ENCODE measurements at places on chromosomes 12 and 14.
A peak's percentile ranks its signal among the peaks of the same experiment; 100 is the strongest.

GRCh38 chr12:112170376-112170775, 45.0 kb downstream of the TRAFD1 start:
- H3K4me1 ChIP-seq = no peaks in the 10 kb centered on the region
- H3K27ac ChIP-seq = no peak overlapping the region
- no peak for DNase-seq
- H3K36me3 ChIP-seq = peaks cover 13% of the 10 kb centered on the region
- H3K27me3 ChIP-seq = no peaks in the 10 kb centered on the region

GRCh38 chr14:25178255-25178654, 128.3 kb upstream of the STXBP6 start:
- H3K27ac ChIP-seq = no peak overlapping the region
- no peak overlapping the region for H3K4me3 ChIP-seq
- no peak for DNase-seq
- no peaks in the 10 kb centered on the region for H3K36me3 ChIP-seq

DNA sequence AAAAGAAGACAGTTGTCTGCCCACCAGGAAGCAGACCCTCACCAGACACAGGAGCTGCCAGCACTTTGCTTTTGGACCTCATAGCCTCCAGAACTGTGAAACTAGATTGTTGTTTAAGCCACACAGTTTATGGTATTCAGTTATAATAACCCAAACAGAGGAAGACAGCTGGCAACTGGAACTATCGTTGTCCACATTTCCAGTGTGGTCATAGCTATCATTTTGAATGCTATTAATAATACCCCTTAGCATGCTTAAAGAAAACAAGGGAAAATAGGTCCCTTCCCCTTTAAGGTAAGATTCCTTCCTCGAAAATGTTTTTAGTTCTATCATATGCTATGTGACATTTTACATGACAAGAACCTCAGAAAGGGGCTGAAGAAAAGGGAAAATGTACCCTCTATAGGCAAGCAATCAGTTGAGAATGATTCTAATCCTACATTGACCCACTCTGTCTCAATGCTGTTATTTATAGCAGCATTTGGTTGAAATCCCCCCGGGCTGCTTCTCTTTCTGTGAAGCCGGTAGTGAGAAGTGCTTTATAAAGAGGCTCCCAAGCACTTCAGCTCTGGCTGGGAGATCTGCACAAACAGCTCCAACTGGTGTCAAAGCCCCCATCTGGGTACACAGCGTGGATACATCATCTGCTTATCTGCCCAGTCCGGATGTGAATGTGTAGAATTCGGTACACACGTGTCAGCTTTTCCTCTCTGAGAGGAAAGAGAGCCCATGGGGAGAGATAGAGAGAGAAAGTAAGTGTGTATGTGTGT, 221.2 kb upstream of the FLRT2 start:
- H3K4me3 ChIP-seq = no peak overlapping the region
- H3K36me3 ChIP-seq = no peaks in the 10 kb centered on the region
- peak overlapping the region; percentile 23 for H3K27ac ChIP-seq
- no peaks in the 10 kb centered on the region for H3K27me3 ChIP-seq
- H3K4me1 ChIP-seq = no peaks in the 10 kb centered on the region

DNA sequence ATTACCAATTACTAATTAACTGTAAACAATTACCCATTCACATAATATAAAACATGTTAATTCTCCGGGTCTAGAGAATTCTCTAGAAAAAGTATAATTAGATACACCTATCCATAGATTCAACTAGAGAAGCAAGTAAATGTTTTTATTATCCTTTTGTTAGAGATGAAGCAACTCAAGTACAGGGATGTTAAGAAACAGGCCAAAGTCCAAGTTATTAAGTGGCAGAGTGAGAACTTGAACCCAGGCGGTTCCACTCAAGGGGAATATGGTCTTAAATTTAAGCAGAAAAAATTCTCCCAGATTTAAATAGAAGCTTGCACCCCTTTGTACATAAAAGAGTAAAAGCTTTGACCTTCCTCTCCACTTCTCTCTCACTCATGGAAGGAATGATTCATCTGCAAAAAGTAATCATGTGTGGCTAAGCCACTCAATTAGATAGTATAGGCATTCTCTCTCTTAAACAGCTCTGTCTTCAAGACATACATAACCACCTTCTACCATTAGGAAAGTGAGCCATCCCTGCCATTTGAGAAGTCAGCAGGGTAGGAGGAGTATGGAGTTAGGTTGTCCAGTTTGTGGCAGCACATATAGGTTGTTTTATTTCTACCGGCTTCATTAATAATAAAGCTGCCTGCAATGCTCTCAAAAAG, 34.1 kb downstream of the ERGIC2 start:
- no peaks in the 10 kb centered on the region for H3K4me1 ChIP-seq
- no peak overlapping the region for H3K4me3 ChIP-seq
- no peaks in the 10 kb centered on the region for H3K27me3 ChIP-seq
- no peak for DNase-seq
- H3K36me3 ChIP-seq = peaks cover 25% of the 10 kb centered on the region
- no peak overlapping the region for H3K27ac ChIP-seq

DNA sequence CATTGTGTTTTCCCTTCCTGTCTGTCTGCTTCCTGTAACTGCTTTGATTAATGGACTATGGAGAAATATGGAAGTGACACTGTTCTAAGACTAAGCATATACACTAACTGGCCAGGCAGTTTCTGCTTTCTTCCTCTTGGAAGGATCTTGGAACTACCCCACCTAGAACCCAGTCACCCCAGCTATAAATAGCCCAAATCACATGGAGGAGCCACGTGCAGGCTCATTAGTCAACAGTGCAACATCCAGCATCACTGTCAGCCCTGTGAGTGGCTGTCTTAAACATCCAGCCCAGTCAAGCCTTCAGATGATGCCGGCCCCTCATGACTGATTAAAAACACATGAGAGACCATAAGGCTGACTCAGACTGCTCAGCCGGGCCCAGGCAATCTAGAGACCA, 39.2 kb downstream of the BCAT1 start:
- peaks cover 3% of the 10 kb centered on the region for H3K4me1 ChIP-seq
- H3K27ac ChIP-seq = no peak overlapping the region
- no peak for DNase-seq
- no peak overlapping the region for H3K4me3 ChIP-seq

- no peaks in the 10 kb centered on the region for H3K4me1 ChIP-seq
- no peak overlapping the region for H3K27ac ChIP-seq
- H3K36me3 ChIP-seq = no peaks in the 10 kb centered on the region
- no peaks in the 10 kb centered on the region for H3K27me3 ChIP-seq
Measured at GRCh38 chr14:103015426-103015825, 41.9 kb downstream of the CDC42BPB start.

All from thymus (tissue), 14 donors.